ENCODE measurements at places on chromosomes 7 and 10.

GRCh38 chr10:124041675-124042445 lies 51.5 kb downstream of the CHST15 start:
- DNase-seq = no peak

- peak; percentile 39 for DNase-seq
Observed at GRCh38 chr7:41984888-41985287, 252.1 kb downstream of the GLI3 start.

DNA sequence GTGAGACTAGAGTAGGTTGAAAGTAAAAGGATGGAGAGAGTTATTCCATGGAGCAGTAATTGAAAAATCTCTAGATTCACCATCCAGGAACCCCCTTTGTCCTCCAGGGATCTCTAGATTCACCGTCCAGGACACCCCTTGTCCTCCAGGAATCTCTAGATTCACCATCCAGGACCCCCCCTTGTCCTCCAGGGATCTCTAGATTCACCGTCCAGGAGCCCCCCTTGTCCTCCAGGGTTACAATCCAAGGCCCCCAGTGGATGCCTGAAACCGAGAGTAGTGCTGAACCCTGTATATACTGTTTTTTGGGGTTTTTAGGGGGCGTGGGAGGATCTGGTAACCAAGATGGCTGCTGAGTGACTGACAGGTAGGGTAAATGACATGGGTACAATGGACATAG lies 38.3 kb upstream of the PPP2R2D start:
- DNase-seq = no peak

GRCh38 chr10:22437620-22438588 lies 92.6 kb downstream of the SPAG6 start:
- DNase-seq = no peak

GRCh38 chr10:131825150-131825848 lies 75.5 kb upstream of the PPP2R2D start:
- DNase-seq = no peak

DNA sequence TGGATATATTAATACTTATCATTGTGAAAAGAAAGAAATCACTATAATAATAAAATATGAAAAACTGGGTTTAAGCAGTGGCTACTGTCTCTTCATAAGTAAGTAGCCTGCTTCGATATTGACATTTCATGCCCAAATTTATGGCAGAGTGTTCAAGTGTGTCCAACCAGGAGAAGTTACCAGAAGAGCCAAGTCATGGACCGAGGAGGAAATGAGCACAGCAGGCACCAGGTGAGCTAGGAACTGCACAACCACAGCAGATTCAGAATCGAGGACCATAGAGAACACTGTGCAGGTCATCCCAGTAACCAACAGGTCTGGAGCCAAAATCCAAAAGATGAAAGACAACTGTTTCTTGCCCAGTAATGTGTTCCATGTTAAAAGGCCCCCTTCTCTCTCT lies 79.9 kb upstream of the ABCB5 start:
- no peak for DNase-seq

DNA sequence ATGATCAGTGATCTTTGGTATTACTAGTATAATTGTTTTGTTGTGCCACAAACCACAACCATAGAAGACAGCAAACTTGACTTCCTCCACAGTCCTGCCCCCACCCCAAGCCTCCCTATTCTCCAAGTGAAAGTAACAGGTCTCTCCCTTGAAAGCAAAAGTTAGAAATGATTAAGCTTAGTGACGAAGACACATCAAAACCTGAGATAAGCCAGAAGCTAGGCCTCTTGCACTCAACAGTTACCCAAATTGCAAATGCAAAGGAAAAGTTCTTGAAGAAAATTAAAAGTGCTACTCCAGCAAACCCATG lies 7.5 kb downstream of the SAR1A start:
- no peak for DNase-seq

DNA sequence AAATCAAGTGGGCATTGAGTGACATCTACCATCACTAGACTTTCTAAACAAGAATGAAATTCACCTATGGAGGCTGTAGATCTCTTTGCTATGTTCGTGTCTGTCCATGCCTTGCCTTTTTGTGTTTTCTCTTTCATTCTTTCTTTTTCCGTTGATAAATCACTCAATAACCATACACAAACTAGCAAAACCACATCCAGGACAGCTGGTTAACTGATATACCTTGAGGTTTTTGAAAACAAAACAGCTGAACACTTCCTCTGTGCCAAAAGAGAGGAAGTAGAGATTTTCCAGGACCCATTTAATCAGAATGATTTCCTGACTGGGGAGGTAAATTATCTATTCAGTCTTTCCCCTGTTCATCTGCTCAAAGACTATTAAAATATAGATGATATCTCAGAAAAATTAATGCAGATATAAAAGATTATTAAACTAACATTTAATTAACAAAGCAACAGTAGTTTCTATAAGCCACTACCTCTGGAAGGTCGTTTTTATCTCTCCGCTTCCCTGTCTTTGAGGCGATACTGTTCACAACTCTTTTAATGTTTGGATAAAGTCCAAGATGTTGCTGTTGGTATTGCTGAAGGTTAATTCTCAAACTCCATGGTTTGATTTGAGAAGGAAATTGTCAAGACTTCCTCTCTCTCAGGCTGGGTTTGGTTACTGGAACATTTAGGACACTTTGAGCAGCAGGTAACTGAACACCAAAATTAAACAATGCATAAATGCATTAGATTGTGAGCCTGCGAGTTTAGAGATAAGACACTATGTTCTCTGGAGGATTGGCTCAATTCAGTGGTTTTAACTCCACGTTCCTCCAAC lies 24.4 kb upstream of the C10orf67 start:
- peak; percentile 13 for DNase-seq

DNA sequence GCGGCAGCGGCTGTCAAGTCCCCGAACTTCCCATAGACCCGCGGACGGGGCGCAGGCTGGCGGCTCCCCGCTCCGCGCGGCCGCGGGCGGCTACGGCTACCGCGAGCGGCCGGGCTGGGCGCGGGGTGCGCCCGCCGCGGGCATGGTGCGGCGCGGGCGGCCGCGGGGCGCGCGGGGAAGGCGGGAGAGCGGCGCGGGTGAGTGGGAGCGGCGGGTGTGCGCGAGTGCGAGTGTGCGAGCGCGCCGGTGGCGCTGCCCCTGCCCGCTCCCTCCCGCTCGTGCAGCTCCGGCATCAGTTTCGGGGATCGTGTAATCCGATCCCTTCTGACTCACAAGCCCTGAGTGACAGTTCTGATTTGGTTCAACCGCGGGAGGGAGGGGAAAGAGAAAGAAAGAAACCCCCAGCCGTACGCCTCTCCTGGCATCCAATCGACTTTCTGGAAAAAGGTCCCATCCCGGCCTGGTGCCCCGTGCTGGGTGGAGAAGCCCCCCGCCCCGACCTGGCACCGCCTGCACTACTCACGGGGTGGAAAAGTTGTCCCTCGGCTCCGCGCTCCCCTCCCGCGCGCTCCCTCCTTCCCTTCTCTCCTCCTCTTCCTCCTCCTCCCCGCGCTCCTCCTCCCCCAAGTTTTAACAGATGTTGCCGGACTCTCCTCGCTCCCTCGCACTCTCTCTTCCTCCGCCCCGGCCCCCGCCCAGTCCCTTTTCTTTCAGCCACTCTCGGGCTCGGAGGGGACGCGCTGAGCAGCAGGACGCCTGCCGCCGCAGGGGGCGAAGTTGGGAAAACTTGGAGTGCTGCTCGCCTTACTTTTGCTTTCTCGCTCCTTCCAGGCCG lies at the start of gene GLI3:
Gene GLI3 (minus strand): TSS at position 234 of the 835 bp plus-strand sequence. CDS start 13,956 bp downstream, outside the sequence.
- DNase-seq = peak; percentile 89

GRCh38 chr7:74033372-74034311 lies 5.7 kb downstream of the ELN start:
- DNase-seq = no peak

GRCh38 chr7:149819141-149819960 lies 18.8 kb upstream of the ZNF862 start:
- DNase-seq = no peak

- no peak for DNase-seq
Observed at GRCh38 chr10:58937423-58937822, 239.0 kb upstream of the PHYHIPL start.

DNA sequence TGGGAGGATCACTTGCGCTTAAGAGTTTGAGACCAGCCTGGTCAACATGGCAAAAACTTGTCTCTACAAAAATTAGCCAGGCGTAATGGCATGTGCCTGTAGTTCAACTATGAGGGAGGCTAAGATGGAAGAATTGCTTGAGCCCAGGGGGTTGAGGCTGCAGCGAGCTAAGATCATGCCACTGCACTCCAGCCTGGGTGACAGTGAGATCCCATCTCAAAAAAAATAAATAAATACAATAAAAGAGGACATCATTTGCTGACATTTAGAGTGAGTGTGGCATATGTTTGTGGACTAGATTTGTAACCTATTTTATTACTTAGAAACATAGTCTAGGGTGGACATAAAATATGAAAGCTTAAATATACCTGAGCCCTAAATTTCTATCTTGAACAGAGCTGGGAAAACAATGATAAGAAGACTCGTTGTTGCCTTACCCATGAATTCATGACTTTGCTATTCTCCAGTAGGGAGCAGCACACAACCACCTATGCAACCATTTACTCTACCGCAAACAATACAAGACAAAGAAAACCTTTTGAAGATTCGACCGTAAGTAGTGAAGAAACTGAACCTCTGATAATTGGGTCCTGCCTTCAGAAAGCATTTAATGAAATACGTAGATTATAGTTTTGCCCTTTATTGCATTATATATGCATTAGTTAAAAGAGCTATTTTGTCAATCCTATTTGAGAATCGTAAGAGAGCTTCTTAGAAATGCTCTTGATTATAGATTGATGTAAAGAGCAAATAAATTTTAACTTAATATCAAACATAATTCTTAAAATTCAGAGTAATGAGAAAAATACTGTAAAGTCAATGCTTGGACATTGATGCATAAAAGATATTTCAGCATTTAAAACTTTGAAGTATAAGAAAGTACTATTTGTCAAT lies 83.5 kb downstream of the GNAT3 start:
- DNase-seq = peak; percentile 54

DNA sequence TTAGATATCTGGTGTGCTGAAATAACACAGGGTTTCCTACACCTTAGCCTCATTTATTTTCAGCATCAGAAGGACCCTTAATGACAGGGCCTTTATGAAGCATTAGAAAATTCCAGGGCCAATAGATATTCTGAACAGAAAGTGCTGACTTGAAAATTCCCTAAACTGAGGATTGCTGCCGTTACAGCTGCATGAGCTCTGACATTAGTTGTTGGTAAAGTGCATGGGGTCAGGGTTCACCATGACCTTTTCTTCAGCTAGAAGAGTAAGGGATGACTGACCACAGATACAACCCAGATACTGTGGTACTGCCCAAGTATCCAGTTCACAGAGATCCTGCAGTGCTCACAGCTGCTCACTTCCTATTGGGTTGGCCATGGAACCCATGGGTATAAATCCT lies 181.7 kb upstream of the SLC25A13 start:
- no peak for DNase-seq

- no peak for DNase-seq
Observed at GRCh38 chr7:44156453-44157010, 15.4 kb upstream of the MYL7 start.

- no peak for DNase-seq
Observed at GRCh38 chr10:7205656-7206055, 205.2 kb downstream of the SFMBT2 start.

DNA sequence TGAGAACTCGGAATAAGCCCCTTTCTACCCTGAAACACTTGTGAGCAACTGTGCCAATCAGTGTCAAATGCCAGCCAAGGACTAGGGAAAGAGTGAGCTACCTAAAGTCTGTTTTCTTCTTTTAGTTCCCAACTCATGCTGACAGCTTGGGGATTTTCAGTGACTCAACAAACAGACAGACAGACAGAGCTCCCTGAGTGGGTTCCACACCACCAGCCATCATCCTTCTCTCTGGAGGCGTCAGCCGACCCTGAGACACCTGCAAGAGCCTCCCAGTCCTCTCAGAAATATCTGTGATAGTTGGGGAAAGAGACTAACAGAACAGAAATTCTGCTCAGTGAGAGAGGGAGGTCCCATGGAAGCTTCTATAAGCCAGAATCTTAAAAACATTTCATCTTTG lies 49.5 kb downstream of the GATA3 start:
- DNase-seq = no peak

DNA sequence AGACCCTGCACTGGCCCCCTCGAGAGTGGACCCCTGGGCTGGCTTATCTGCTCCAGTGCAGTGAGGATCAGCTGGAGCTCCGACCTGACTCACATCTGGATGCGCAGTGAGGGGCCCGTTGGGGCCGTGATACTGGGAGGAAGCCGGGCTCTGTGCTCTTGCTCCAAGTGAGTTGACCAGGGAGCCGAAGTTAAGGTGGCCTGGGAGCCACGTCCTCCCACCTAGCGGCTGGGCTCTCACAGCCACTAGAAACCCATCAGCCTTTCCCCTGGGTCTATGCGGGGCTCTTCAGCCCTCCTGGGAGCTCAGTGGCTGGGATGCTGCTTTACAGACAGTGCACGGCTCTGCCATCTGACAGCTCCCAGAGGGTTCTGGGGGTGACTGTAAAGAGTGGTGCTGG lies 9.1 kb downstream of the ALKBH4 start:
- DNase-seq = no peak

DNA sequence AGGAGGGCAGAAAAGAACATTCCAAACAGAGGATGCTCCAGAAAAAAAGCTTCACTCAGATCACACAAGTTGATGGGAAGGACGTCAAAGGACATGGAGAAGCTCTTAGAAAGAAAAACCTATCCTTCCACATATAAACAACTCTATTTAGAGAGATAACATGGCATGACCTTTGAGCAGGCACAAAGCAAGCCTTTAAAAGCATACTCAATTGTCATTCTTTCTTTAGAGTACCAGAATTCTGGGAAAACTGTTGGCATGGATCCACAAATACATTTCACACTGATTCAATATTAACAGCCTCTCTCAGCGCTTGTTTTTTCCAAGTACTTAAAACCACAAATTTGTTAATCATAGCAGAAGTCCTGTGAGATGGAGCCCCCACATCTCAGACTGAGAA lies 7.3 kb upstream of the ABLIM1 start:
- DNase-seq = no peak

DNA sequence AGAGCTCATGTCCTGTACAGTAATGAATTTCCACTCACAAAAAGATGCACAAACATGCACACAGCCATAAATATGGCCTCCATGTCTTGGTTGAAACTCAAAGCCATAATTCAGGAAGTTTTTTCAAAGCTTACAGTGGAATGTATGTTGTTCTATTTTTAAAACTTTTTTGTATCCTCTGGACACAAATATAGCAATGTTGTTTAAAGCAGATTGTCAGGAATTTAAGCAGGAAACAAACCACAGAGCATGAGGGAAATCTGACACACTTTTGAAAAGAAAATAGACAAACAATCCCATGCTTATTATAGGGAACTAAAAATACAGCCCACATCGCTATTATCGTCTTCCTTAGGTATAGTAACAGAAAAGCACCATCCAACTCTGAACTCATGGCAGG lies 21.5 kb downstream of the LRRN3 start:
- DNase-seq = no peak
